Stomach (tissue), 19 donors: ENCODE measurements at places on chromosomes 6 and 20. TPM values are rescaled to one million over a fixed set of nuclear protein-coding genes. Genes with fewer than 3 reads are reported as not detected.

Gene RRAGD
- polyA plus RNA-seq, result 4.8 TPM

Gene DNAH8
- polyA plus RNA-seq, result not detected

Gene RSPH9
- 0.92 TPM for polyA plus RNA-seq

Gene WFDC2
- polyA plus RNA-seq, result 57.7 TPM

Gene TNFRSF21
- 26.7 TPM for polyA plus RNA-seq

Gene SPDEF
- polyA plus RNA-seq, result 34.8 TPM

Gene MUC22
- polyA plus RNA-seq, result 0.65 TPM

Gene CFB
- polyA plus RNA-seq, result 13.1 TPM

Gene TMC2
- 0.03 TPM for polyA plus RNA-seq

Gene DDO
- polyA plus RNA-seq, result 1.2 TPM

Gene VSX1
- polyA plus RNA-seq, result not detected

Gene RAB32
- polyA plus RNA-seq, result 46.6 TPM

Gene SLC22A2
- polyA plus RNA-seq, result not detected

Gene SLC4A11
- polyA plus RNA-seq, result 0.46 TPM

Gene MED20
- 7.2 TPM for polyA plus RNA-seq

Gene RIPOR2
- 2.0 TPM for polyA plus RNA-seq

Gene SRMS
- polyA plus RNA-seq, result 2.1 TPM

Gene SLC17A3
- not detected for polyA plus RNA-seq

Gene CST5
- polyA plus RNA-seq, result not detected

Gene RAE1
- 11.3 TPM for polyA plus RNA-seq

Gene SAMD3
- polyA plus RNA-seq, result not detected

Gene QRSL1
- polyA plus RNA-seq, result 5.4 TPM

Gene OPRM1
- polyA plus RNA-seq, result not detected
